ENCODE measurements at places on chromosomes 12 and 14.

DNA sequence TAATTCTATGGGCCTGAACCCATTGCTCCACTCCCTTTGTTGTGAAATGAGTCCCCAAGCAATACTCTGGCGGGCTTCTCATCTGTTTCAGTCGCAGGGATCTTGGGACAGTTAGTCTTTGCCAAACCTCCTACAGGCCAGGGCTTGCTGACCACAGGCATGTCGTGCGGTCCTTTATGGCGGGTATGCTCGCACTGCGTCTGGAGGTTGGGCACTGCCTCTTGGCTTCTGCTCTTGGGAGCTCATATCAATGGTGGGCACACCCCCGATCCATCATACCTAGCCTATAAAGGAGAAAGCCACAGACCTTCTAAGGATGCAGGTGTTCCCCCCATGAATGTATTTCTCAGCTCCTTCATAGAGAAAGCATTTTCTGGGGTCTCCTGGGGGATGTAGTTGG is 99.3 kb downstream of the AACS start:
- DNase-seq = no peak

- no peak for DNase-seq
These were observed 65.2 kb downstream of the WIF1 start for GRCh38 chr12:65055859-65056258.

- DNase-seq = peak; percentile 39
These were observed 25.7 kb upstream of the CDK17 start for GRCh38 chr12:96425951-96426350.

DNA sequence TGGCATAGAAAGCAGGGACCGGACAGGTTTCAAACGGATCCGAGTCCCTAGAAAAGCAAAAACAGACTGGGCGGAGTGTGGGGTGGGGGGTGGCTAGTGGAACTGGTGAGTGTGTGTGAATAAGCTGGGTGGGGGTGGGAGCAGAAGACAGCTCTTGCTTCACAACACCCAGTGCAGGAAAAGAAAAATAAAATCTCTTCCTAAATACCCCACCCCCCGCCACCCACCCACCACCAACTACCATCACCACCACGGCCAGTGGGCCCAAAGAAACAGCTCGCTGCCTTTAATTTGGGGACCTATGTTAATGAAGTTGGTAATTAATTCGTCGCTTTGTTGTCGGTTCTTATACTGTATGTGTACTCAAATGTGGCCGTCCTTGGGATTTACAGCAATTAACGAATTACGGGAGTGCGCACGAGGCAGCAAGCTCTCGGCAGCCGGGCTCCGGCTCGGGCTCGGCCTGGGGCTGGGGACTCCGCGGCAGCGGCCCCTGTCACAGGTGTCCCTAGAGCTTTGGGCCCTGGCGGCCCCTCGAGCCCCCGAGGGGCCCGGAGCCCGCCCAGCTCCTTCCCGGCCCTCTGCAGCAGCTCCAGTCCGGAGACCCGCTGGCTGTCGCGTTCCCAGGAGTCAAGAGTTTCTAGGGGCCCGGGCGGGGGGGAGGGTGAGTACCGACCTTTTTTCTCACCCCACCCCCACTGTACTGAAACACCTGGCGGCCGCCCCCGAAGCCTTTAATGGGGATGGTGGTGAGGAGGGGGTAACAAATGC is 1.5 kb upstream of the OTX2 start:
- DNase-seq = no peak

DNA sequence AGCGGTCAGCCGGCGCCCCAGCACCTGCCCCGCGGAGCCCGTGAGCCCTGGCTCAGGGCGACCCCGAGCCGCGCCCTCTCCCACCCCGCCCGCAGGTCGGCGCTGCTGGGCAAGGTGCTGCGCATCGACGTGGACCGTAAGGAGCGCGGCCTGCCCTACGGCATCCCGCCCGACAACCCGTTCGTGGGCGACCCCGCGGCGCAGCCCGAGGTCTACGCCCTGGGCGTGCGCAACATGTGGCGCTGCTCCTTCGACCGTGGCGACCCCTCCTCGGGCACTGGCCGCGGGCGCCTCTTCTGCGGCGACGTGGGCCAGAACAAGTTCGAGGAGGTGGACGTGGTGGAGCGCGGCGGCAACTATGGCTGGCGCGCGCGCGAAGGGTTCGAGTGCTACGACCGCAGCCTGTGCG is 14.4 kb downstream of the HHIPL1 start:
- no peak for DNase-seq

- no peak for DNase-seq
These were observed 36.2 kb downstream of the ANAPC7 start for GRCh38 chr12:110367181-110367864.

GRCh38 chr14:40072175-40072574 is 639.9 kb upstream of the FBXO33 start:
- no peak for DNase-seq

DNA sequence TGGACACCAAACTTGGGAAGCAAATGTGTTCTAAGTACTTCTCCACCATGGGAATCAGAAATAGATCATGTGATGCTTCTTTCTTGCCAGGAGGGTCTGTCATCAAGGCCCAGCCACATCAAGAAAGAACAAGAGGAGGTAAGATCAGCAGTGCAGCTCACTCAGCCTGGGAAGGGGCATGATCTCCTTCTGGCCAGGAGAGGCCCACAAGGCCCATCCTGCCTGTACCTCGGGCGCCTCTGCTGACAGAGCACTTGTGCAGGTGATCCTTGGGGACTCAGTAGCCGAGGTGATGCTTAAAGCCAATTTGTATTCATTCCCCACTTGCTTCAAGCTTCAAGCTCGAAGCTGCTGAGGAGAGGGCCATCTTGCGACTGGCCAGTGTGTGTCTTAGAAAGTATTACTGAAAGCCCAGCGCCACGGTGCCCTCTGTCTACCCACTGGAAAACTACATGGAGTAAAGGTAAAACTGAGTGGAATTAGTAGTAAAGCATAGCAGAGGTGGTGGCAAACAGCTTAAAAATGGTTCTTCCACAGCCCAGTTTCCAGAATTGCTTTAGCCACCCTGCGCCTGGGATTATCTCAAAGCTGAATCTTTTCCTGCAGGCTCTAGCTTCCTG is 26.2 kb downstream of the RTRAF start:
- DNase-seq = no peak

DNA sequence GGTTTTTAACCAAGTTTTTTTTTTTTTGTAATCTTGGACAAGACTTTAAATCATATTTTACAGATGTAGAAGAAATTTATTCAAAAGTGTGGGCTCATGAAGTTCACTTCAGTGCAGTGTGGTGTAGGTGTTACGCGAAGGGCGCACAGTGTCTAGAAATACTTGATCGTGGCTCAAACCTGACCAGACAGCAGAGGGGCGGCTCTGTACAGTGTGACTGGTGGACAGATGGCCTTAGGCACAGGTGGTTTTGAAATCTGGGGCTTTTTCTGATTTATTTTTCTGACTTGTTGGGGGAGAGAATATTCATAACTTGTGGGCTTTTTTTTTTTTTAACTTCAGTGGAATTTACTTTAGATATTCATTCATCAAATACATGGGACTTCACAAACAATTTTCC is 179.2 kb downstream of the PELI2 start:
- no peak for DNase-seq

- DNase-seq = no peak
These were observed 68.9 kb downstream of the ZNF641 start for GRCh38 chr12:48281811-48282210.

GRCh38 chr14:104105071-104105821 is 19.7 kb downstream of the ASPG start:
- no peak for DNase-seq

DNA sequence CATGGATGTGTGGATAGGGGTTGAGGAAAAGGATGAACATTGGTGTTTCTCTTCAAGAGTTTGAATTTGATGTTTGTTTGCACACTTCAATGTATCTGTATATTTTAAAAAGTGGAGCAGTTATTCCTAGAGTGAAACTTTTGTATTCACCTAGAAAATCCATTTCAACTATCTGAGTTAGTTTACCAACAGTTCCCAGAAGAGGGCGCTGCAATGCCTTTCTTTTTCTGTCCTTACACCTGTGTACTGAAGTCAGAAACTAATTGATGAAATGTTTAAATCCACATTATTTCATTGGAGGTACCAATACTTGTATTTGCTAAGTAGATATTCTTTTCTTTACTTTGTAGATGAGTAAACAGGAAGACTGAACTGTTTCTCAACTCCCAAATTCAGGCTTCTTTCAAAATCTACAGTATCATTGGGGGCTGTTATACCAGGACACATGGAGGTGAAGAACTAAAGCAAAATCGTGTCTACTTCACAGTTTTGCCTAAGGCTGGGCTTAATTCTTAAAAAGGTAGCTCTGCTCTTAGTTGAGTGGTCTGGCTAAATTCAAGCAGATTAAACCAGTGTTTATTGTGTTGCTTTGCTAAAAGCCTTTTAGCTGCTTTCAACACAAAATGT is 26.6 kb upstream of the KLRB1 start:
- peak; percentile 79 for DNase-seq

- no peak for DNase-seq
These were observed 635.5 kb downstream of the KCNH5 start for GRCh38 chr14:62409626-62410300.

GRCh38 chr12:123270214-123271000 is 1.2 kb downstream of the CDK2AP1 start:
- peak; percentile 22 for DNase-seq

DNA sequence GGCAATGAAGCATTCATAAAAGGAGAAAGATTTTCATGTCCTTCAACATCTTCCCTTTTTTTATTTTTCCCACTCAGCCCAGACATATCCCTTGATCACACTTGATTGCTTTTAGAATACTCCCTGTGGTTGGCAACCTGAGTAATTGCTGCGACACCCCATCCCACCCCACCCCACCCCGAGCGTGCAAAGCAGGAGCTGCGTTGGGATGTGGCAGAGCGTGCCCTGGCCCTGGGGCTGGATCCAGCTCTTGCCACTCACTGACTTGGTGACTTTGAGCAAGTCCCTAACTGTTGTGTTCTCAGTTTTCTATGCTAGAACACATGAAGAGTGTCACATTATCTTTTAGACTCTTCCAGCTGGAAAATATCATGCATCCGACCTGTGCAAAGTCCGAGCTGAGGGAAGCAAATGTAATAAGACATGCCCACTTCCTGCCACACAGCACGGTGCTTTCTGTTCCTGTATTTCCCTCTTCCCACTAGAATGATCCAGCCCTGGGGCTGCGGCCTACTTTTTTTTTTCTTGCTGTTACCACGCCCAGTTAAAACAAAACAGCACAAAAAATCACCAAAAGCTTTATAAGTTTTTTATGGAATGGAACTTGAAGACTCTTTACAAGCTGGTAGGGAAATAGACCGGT is 4.0 kb downstream of the ASCL4 start:
- DNase-seq = no peak

DNA sequence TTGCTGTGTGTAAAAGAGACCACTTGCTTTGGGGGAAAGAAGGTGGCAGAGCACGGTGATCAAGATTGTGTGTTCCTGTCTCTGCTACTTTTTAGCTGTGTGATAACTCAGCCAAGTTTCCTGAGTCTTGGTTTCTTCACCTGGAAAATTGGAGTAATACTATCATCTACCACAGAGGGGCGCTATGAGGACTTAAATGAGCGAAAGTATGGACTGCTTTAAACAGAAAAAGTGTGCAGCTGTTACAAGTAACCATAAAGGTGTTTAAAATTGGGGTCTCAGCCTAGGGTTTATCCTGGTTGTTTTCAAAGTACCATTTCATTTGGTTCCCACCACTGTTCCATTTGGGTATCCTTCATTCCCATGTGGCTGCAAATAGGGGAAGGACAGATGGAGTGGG is 65.9 kb upstream of the WSCD2 start:
- no peak for DNase-seq

DNA sequence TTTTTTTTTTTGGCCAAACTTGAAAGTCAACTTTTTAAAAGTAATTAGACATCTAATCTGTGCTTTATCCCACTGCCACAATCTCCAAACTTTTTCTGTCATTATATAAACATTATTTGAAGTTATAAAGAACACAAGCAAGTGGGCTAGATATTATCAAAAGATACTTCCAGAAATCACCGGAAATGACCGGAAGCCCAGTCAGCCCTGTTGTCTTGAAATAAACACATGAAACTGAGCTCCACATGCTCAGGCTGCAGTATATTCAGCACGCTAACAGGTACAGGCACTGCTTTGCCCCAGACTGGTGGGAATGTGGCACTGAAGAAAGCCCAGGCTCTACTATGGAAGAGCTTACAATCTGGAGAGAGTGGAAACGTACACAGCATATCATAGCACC is 158.9 kb upstream of the PLEKHG7 start:
- DNase-seq = no peak

DNA sequence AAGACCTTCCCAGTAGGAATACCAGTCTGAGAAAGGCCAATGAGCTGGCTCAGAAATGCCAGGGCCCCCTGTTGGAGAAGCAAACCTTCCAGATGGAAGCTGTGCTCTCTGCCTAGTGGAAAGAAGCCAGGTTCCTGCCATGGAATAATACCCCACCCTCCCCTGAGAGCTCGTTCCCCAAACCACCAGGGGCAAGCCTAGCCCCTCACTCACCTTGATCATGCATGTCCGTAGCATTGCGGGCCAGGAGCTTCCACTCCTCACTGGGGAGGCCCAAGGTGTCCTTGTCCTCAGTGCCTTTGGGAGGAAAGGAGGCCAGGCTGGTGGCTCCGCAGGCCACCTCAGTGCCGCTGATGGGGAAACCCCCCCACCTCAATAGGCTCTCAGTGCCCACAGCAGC is 20.1 kb downstream of the AHSA1 start:
- DNase-seq = no peak

- no peak for DNase-seq
These were observed at the start of gene FLVCR2 for GRCh38 chr14:75578102-75578785. FLVCR2 (plus strand) TSS chr14:75578620; CDS start chr14:75578973, 353 bp downstream.

DNA sequence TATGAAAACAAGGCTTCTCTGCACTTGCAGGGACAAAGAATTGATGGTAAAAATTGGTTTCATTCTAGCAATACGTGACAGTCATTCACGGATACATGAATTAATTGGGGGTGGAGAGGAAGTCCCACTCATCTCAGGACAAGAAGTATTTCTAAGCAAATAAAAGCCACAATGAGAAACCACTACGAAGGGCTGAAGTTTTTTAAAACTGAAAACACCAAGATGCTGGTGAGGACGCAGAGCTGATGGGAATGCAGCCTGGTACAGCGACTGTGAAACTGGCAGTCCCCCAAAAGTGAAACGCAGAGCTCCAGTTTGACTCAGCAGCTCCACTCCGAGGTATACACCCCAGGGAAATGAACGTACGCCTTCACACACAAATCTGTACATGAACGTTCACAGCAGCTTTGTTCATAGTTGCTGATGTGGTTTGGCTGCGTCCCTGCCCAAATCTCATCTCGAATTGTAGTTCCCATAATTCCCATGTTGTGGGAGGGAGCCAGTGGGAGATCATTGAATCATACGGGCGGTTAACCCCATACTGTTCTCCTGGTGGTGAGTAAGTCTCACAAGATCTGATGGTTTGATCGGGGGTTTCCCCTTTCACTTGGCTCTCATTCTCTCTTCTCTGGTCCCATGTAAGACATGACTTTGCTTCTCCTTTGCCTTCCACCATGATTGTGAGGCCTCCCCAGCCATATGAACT is 89.0 kb downstream of the SCARB1 start:
- peak; percentile 98 for DNase-seq

GRCh38 chr12:17203497-17203896 is 597.5 kb upstream of the LMO3 start:
- DNase-seq = no peak

- no peak for DNase-seq
These were observed 41.8 kb upstream of the PTPRR start for GRCh38 chr12:70962226-70962794.

GRCh38 chr12:128752386-128752785 is 71.4 kb downstream of the SLC15A4 start:
- no peak for DNase-seq

GRCh38 chr14:77580477-77580876 is 36.0 kb downstream of the SPTLC2 start:
- no peak for DNase-seq

GRCh38 chr14:74333909-74334308 is 14.4 kb upstream of the VRTN start:
- no peak for DNase-seq
